Kasumi-1 (cell line): ENCODE measurements at places on chromosomes 7 and 10.

DNA sequence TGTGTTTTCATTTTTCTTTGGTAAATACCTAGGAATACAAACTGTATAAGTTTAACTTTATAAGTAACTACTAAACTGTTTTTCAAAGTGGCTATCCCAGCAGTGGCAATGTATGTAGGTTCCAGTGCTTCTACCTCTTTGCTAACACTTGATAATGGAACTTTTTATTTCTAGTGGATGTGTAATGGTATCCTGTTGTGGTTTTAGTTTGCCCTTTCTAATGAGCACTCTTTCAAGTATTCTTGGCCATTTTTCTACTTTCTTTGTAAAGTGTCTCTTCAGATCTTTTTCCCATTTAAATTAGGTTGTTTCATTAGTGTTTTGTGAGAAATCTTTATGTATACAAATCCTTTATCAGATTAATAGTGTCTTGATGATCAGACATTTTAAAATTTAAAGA, 4.6 kb downstream of the KIF20B start:
- DNase-seq, result peak; percentile 19

GRCh38 chr7:17844514-17845196, 95.6 kb downstream of the SNX13 start:
- no peak for DNase-seq

GRCh38 chr10:75772153-75772887, 340.9 kb downstream of the LRMDA start:
- peak; percentile 60 for DNase-seq

DNA sequence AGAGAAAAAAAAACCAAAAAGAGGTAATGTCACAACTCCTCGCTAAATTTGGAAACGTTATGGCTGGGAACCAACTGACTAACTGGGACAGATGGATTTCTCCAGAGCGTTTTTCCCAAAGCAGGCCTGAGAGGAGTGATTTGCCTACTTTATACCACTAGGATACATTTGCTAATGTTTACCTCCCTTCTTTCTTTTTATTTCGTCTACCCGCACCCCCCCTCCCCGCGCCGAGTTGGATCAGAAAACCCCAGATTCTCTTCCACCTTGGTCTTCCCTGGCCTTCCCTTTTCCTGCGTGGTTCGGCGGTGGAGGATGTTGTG, 7.2 kb downstream of the CPA2 start:
- no peak for DNase-seq

DNA sequence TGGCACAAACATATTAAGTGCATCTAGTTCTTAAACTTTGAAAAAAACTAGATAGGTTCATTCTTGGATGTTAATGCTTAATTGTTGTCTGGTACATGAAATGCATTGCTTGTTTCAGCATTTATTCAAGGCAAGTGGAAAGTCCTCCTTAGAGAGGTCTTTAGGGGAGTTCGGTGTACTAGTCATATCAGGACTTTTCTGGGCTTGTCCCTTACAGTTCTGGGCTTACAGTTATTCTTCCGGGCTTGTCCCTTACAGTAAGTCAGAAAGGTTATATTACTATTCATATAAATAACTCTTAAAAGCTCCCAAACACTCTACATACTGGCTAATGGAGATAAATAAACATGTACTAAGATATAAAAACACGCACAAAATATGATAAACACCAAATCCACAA, 61.6 kb upstream of the MRLN start:
- DNase-seq, result no peak

DNA sequence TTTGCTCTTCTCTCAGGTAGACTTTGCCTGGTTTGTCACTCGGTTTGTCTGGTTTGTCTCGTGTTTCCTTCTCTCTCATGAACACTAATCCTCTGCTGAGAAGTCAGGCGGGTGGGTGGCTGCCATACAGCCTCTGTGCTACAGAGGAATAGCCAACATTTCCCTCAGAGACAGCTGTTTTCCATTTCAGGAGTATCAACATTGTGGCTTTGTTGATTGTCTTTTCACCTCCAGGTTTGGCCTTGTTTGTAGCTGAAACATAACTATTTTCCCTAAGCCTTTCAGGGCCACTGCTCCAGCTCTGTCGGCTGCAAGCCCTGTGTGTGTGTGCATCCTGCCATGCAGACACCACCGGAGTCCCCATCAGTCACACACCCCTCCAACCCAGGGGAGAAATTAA, 122.8 kb downstream of the BAMBI start:
- no peak for DNase-seq

- peak; percentile 13 for DNase-seq
Measured at GRCh38 chr7:113810080-113810744, 108.6 kb downstream of the PPP1R3A start.

- no peak for DNase-seq
Measured at GRCh38 chr7:9097565-9098060, 664.2 kb downstream of the NXPH1 start.
